ENCODE measurements at places on chromosomes 16 and 17.

DNA sequence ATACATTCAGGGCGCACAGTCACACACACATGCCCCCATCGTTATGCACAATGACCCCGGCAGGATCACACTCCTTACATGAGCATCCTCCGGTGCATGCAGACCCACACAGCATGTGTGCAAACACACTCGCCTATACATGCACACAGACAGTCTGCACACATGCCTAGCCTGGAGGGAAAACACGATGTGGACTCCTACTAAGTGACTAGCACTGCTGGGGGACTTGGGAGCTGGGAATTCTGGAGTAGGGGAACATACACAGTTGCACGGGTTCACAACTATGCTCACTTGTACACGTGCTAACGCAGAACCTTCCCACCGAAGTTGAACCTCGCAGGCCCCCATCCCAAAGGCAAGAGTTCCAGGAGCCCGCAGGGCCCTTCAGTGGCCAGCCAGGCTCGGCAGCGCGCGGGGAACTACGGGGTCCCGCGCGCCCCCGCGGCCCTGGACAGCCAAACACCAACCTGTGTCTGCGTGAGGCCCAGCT lies 2.0 kb downstream of the DLX3 start:
- no peak for DNase-seq

- DNase-seq, result no peak
Observed at GRCh38 chr16:68105611-68106010, 20.4 kb downstream of the NFATC3 start.

- no peak for DNase-seq
Observed at GRCh38 chr16:25172831-25173230, 43.9 kb upstream of the AQP8 start.

- no peak for DNase-seq
Observed at GRCh38 chr16:57502048-57502775, 15.9 kb upstream of the DOK4 start.
